ENCODE measurements at places on chromosomes 1 and 21.

GRCh38 chr21:25568246-25568645 is 39.0 kb downstream of the MRPL39 start:
- DNase-seq, result no peak

DNA sequence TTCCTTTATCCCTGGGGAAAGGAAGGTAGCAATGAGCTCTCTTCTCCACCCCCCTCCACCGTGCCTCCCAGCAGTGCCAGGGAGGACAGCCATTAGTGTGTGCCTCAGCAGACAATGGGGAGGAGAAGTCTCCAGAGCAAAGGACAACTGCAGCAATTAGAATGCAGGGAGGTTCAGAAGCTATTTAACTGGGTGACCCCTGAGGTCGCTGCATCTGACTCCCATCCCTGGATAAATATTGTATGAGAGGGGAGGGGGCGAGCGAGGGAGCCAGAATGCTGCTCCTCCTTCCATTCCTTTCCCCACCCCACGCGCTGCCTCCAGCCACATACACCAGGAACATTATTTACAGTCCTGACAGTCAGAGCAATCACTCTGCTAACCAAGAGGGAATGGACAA is 59.0 kb downstream of the ERI3 start:
- no peak for DNase-seq

DNA sequence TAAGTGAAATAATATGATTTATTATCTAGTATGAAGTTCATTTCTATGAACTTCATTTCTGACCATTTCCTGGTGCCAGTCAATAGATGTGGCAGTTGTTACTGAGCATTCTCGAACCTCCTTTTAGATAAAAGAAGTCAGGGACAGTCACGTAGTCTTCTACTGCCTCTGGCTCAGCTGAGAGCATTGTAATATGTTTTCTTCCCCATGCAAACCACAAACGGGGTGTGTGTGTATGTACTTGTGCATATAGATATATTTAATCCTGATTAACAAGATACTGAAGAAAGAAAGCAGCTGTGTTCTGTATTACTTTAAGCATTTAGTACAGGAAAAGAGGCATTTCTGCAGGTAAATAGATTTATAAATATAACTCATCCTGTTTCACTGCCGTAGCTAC is 21.6 kb downstream of the ZNF684 start:
- no peak for DNase-seq

GRCh38 chr1:47898133-47898845 is 98.9 kb downstream of the TRABD2B start:
- DNase-seq, result no peak

DNA sequence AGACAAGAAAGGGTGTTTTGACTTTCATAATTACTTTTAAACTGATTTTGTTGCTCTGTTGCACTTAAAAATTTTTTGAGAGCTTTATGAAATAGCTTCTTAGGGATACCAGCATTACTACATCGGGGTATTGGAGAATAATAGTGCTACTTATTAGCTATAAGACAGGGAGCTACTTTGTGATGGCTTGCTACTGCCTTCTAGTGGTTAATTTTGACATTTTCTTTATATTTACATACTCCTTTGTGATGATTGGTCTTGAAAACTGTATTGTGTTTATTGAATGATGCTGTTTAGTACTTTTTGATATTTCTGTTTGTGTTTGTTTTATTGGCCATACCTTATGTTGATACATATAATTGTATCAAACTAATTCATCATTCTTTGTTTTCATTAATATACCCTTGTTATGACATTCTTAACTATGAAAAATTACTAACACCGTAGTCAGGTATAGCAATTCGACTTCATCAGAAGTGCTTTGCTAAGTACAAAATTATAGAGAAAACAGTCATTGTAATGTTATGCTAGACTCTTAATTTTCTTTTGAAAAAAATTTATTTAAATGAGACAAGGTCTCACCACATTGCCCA is 85.5 kb downstream of the CLIC4 start:
- peak; percentile 20 for DNase-seq

DNA sequence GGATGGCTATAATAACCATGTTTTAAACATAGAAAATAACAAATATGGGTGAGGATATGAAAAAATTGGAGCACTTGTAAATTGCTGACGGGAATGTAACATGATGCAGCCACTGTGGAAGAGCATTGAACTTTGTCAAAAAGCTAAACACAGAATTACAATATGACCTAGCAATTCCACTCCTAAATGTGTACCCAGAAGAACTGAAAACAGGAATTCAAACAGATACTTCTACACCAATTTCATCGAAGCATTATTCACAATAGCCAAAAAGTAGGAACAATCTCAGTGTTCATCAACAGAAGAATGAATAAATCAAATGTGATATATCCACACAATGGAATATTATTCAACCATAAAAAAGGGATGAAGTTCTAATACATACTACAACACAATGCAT is 32.7 kb upstream of the COA6 start:
- no peak for DNase-seq

DNA sequence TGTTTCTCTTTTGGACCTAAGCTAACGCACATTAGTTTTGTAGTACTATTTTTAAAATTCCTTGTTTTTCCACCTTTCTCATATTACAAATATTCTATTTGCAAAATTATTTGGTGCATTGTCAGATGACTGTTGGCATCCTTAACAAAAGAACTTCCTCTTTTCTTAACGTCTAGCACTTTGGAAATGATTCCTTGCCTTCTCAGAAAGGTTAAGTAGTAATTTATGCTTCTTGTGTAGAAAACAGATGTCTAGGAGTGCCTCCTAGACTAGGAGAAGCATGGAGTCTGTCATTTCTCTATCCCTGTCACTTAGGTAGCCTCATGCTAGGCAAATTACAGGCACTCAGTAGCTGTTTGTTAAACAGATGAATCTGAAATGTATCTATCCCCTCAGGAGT is 64.4 kb downstream of the HSPA13 start:
- no peak for DNase-seq

- no peak for DNase-seq
Observed at GRCh38 chr1:116226017-116226416, 114.8 kb downstream of the MAB21L3 start.

DNA sequence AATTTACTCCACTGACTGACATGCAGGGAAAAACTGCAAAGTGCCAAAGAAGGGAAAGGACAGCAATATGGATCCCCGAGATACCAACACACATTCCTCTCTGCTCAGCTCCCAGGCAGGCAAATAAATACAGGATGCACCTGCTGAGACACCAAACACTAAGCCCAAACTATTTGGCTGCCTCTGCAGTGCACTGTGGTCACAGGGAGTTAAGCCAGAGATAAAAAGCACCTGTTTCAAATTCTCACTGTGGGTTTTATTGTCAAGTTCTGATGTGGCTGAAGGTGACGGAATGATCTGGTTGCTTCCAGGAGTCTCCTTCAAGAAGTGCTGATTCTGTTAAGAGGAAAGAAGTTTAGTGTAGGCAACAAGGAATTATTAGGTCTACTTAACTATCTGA is 17.7 kb downstream of the TEX38 start:
- DNase-seq, result no peak

GRCh38 chr1:109622895-109623294 is 3.3 kb downstream of the AMPD2 start:
- DNase-seq, result no peak

DNA sequence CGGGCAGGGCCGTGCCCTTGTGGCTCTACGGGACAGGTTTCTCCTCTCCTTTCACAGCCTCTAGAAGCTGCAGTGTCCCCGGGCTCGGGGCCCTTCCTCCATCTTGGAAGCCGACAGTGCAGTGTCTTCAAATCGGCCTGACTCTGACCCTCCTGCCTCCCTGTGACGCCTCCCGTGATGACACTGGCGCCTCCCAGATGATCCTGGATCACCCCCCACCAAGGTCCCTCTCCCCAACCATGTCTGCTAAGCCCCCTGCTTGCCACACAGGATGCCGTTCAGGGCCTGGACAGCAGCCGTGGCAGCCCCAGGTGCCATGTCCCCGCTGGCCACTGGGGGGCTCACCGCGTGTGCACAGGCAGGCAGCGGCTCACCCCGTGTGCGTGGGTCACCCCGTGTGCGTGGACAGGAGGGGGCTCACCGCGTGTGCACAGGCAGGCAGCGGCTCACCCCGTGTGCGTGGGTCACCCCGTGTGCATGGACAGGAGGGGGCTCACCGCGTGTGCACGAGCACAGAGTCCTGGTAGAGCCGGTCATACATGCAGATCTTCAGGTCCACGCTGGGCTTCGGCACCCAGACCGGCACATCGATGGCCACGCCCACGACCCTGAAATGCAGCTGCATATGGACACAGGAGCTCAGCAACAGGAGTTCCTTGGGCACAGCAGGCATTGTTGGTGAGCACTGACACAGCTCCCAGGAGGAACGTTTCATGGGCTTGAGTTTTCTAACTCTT is 24.9 kb upstream of the TMEM52 start:
- DNase-seq, result no peak

GRCh38 chr1:198937231-198938031 is 298.6 kb downstream of the PTPRC start:
- peak; percentile 37 for DNase-seq

All from NCI-H1930 (cell line).